ENCODE measurements at places on chromosomes 12 and 14. TPM values are rescaled to one million over a fixed set of nuclear protein-coding genes. Genes with fewer than 3 reads are reported as not detected.

Gene CACNB3
- 24.5 TPM for total RNA-seq

Gene B4GALNT1
- 0.48 TPM for total RNA-seq

Gene SIRT4
- total RNA-seq: 2.3 TPM

DNA sequence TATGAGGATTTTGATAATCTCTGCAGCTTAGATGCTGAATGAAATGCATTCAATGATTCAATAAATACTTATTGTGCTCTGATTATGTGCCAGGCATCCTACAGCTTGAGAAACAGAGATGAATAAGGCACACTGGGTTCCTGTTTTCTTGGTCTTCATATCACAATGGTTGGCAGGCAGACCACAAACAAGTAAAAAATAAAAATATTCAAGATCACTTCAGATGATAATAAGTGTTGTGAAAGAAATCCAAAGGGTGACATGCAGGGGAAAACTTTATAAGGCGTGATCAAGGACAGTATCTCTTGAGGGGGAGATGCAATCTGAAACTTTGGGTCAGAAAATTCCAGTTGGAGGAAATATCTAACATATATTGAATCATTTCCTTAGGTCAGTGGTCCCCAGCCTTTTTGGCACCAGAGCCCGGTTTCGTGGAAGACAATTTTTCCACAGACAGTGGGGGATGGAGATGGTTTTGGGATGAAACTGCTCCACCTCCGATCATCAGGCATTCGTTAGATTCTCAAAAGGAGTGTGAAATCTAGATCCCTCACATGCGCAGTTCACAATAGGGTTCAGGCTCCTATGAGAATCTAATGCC, 73.7 kb upstream of the RAP1B start:
- DNase-seq: no peak

DNA sequence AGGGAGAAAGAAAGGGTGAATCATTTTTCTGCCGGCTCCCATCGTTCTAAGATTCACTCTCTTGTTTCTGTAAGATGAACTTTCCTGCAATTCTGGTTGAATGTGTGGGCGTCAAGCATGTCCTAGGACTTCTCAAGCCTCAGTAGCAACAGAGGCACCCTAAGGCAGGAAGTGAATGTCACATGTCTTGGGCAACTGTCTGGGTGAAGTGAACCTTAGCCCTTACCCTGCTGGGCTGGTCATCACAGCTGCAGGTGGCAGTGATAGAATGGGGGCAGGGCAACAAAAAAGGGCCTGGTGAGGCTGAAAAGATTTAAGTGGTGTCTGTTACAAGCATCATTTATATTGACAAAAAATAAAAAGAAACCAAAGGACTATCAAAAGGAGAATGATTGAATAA, 45.9 kb upstream of the CAND1 start:
- no peak for DNase-seq

DNA sequence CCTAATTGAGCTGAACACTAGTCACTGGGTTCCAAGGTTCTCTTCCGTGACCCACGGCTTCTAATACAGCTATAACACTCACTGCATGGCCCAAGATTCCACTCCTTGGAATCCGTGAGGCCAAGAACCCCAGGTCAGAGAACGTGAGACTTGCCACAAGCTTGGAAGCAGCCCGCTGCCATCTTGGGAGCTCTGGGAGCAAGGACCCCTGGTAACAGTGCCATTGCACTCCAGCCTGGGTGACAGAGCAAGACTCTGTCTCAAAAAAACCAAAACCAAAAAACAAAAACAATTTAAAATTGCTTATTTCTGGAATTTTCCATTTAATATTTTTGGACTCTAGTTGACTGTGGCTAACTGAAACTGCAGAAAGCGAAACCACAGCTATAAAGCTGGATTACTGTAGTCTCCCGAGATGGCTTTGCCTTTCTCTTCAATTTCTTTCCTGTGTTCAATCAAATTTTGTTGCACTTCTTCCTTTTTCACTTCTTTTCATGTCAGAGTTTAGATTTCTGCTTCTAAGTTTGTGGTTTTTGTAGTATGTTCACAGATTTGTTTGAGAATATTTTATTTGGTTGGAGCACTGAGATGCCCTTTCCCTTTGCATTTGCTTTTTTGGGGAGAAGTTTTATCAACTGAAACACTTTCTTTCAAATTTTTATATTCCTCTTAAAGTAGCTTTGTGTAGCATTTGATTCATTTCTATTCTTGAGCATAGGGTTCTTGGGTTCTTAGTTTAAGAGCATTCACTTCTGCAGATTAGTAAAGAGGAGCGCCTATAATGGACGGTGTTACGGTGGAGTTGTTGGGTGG, 44.6 kb downstream of the DDHD1 start:
- no peak for DNase-seq

- no peak for DNase-seq
Observed at GRCh38 chr12:65881965-65882413, 57.7 kb downstream of the HMGA2 start.

DNA sequence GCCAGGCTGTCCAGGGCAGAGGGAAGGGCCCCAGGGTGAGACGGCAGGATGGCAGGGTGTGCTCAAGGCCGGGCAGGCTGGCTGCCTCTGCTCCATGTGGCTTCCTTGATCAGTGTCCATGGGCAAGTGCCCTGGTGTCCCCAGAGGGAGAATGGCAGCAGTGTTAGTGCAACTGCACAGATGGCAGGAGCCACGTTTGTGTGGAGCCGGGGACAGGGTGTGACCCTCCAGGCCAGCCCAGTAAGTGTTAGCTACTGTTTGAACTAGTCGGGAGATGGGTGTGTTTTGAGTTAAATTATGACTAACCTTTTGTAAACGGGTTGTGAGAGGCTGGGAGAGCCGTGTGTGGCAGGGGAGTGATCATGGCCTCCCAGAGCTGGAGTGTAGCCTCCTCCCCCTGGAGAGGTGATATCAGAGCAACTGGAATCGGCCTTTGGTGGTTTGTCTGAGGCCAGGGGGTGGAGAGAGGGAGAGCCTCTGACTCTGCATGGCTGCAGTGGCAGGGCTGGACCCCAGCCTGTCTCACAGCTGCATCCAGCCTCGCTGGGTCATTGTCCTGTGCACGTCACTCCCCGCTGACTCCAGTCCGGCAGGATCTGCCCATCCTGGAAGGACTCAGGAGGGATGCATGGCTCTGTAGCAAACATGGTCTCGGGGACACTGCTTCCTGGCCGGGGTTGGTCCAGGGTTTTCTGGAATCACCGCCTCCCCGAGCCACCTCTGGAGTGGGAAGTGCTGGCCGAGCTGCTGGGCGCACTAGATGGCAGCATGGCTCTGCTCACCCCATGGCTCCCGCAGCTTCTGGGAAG, 27.8 kb downstream of the AACS start:
- peak; percentile 18 for DNase-seq

GRCh38 chr12:3967556-3968160, 94.5 kb upstream of the PARP11 start:
- no peak for DNase-seq

DNA sequence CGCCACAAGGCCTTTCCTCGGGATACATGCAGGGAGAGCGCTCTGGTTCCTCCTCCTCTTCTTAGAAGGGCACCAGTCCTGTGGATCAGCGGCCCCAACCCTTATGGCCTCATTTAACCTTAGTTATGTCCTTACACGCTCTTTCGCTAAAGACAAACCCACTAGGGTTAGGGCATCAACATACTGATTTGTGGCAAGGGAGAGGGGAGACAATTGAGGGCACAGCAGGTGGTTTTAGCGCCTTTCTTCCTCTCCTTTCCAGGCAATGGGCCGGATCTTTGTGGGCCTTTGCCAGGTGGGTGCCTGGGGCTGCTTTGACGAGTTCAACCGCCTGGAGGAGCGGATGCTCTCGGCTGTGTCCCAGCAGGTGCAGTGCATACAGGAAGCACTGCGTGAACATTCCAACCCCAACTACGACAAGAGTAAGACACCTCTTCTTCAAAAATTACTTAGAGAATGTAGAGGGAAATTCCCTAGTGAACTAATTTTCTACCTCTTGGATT, 43.6 kb downstream of the DYNC1H1 start:
- DNase-seq: no peak

DNA sequence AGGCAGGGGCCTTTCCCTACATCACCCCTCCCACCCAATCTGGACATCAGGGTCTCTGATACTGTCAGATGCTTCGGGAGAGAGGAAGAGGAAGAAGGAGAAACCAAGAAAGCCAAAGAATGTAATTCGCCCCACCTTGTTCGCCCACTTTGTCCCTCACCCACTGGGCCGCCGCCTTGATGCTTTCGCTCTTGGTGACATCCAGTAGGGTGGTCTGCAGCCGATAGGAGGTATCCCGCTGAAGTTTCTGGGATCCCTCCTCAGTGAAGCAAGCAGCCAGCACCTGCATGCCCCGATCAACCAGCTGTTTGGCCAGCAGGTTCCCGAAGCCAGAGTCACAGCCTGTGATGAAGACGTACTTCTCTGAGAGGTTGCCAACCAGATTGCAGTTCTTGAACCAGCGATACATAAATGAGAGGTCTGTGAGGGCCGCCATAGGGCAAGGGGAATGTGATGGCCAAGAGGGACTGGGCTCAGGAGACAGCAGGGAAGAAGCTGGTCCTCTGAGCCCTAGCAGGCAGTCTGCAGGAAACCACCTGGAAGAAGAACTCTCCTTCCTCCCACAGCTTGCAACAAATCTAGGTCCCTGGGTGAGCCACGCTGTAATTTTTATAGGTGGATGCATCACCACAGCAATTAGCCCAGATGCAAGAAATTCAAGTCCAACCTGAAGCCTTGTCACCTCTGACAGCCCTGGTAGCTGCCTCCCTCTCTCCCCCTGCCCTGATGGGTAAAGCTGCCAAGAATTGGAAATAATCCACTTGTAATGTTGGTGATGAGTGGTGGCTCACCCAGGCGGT, at the start of gene SDR9C7:
SDR9C7 (minus strand) TSS at position 583 of the 800 bp plus-strand sequence; CDS start at position 436, 147 bp downstream.
- DNase-seq: no peak

DNA sequence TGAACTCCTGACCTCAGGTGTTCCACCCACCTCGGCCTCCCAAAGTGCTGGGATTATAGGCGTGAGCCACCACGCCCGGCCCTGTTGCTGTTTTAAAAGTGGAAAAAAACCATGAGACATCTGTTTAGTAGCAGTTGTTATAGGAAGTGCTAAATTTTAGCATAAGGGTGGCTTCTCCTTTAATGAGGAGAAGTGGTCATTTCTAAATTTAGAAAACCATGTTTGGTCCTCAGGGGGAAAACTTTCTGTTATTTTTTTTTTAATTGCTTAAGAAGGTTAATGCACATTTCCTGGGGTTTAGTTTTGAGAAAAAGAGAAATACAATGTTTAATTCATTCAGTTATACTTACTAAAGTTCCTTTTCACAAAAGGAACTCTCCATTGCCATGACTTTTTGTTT, 102.1 kb downstream of the MYRFL start:
- no peak for DNase-seq

- no peak for DNase-seq
Observed at GRCh38 chr12:800401-800800, 48.0 kb downstream of the WNK1 start.

GRCh38 chr12:113405694-113406093, 2.0 kb upstream of the SDS start:
- no peak for DNase-seq

- DNase-seq: no peak
Observed at GRCh38 chr12:9363145-9363544, 154.9 kb upstream of the PZP start.

Data from kidney epithelial cell (primary cell).